ENCODE measurements at places on chromosomes 12 and 14.

DNA sequence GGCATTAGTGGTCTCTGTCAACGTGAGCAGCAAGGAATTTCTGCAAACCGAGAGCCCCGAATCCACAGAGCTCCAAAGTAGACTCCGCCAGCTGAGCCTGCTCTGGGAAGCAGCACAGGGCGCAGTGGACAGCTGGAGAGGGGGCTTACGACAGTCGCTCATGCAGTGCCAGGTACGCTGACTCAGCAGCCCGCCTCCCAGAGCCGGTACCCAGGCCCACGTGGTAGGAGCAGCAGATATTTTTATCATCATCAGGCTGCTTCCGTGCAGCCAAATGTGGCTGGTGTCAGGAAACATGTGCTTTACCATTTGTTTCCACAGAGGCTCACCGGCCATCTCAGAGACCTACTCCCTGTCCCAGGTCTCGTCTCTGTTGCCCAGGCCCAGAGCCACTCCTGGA is 73.7 kb downstream of the ESR2 start:
- DNase-seq: no peak

- no peak for DNase-seq
These were observed 106.1 kb downstream of the DAD1 start for GRCh38 chr14:22482782-22483553.

GRCh38 chr14:96598332-96598928 is 96.2 kb downstream of the PAPOLA start:
- DNase-seq: no peak

DNA sequence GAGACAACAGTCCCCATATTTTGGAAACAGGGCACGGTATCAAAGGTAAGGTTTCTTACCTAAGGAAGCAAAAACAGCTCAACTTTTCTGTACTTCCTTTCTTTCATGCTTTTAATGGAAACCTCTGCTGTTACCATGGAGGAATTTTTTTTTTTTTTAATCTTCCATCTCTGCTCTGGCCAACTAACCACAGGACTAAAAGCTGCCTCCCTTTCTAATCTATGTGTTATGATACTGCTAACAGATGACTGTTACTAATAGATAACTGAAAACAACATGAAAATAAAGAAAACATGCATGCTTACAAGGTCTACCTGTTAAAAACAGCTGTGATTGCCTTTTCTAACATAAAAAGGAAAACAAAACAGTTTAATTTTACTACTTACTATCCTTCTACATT is 168.4 kb downstream of the SOX5 start:
- no peak for DNase-seq

DNA sequence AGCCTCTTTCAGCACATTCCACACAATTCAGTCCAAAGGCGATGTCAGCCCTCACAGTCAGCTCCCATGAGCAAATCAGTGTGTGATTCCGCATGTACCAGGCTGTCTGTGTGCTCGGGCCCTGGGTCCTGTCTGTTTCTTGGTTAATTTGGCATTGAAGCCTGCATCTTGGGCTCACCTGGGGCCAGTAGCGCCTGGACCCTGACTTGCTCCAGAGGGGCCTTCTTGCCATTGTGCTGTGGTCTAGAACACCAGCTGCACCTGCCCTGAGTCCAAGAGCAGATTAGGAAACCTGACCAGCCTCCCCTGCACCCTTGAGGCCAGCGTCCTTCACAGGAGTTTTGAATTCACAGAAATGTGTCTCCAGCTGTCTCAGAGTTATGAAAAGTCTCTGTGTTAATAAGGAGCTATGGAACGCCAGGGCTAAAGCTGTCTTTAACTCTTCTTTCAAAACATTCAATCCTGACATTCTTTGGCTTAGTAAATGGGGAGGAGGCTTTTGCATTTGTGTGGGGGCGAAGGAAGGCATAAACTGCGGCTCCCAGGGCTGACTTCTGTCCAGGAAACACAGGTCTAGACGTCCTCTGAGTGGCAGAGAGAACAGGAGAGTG is 102.2 kb downstream of the ARF6 start:
- no peak for DNase-seq

DNA sequence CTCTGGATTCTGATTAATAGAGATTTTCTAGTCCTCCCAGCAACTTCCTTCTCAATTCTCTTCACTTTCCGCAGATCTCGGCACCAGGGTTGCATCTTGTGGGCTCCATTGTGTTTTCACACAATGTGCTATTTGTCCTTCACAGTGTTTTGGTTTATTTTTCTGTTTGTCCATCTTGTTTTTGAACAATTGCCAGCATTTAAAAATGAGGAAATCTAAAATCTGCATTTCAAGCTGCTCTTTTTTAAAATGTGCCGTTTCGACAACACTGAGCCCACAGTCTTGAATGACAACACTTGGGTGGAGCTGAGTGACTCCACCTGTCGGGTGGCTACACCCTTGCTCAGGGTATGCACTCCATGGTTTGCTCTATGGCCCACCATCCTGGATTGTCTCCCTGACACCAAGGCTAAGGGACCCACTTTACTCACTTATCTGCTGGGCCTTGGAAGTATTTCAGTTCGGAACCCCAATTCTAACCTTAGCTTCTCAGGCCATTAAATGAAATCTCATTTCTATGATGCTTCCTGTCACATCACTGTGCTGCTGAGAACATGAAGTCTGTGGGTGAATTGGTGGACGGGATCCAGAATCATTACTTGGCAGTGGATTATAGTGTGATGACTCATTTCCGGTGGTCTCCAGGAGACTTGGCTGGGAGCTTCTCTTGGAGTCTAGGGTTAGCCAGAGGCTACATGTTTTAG is 3.4 kb upstream of the MYRFL start:
- DNase-seq: peak; percentile 61

DNA sequence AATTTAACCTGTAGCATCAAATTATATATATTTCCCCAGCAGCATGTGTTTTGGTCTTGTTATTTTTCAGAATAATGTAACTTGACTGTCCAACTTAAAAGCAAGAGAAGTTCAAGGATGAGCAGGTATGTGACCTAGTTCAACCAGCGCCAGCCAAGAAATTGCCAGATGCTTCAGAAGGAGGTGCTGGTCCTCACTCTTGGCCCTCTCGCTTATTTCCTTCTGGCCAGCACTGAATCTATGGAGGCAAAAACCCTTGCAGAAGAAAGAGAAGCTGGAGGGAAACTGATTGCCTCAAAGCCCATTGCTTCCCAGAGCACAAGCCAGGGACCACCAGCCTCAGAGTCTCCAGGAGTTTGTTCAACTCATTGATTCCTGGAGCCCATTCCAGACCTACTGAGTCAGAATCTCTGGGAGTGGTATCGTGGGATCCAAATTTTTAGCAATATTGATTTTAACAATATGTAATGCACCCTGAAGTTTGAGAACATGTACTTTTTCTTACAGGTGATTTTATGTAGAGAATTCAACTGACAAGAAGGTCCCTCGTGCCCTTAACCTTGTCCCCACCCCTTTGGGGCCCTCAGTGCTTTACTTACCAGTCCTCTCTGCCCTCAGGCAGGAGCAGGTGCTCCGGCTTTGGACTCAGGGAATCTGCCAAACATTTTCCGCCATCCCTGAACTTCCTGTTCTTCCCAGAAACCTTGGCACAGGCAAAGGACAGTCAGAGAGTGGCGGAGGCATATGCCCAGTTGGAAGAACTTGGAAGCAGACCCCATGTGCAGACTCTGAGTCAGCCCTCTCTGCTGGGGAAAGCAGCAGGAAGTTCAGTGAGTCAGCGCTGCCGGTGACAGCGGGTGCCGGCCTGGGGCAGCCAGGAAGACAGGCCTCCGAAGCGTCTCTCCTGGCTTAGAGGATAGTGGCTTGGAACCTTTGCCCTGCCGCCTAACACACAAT is 10.4 kb downstream of the BEST3 start:
- DNase-seq: no peak

- DNase-seq: no peak
These were observed 57.6 kb downstream of the CRADD start for GRCh38 chr12:93734784-93735183.

DNA sequence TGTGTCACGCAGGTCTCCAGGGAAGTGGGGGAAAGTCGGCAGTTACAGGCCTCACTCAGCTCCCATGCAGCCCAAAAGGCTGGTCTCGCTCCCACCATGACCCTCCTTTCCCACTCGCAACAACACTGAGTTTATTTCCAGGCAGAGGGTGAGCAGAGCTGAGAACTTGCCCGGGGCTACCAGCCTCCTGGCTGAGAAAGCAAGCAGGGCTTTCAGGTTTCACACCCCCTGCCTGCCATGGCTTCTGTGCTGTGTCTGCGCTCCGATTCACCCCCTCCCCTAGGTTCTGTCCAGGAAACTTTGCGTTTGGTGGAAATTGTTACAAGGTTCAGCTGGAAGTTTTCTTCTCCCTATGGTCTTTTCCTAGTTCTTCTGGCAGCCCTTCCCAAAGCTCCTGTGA is 17.1 kb downstream of the OR10G2 start:
- no peak for DNase-seq

DNA sequence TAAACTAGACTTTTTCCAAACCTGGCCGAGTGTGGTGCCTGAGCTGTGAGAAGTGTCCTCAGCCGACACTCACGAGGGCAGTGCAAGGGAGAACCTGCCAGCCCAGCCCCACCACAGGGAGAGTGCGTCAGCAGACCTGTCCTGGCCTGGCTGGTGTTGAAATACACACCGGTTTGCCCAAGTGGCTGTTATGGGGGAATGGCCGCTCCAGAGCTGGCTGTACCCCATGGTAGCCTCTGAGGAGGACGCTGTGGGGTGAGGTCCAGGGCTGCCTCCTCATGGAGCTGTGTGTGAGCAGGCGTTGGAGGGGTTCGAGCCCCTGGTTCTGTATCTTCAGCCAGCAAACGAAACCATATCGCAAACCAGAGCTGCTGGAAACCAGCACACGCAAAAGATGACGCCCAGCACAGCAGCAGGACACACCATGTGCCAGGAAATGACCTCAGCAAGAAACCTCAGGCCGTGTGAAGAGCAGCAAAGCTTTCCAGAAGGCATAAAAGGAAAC is 9.4 kb downstream of the ANKRD9 start:
- no peak for DNase-seq

- no peak for DNase-seq
These were observed 49.8 kb downstream of the NOC4L start for GRCh38 chr12:132194056-132194455.

DNA sequence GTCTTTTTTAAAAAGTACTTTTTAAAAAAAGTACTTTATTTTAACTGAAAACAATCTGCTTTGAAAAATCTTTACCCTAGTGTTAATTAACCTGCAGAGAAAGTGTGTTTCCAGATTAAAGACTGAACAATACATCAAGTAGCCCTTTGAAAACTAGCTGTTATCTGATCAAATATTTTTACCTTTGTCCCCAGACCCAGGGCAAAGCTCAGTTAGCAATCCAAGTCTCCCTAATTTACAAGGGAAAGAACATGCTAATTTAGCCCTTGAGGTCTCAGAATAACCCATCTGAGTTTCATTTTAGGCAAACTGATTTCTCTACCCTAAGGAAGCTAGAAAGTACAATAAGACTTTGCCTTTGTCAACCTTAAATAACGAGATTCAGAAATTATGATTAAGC is 91.2 kb downstream of the PPM1H start:
- DNase-seq: no peak

GRCh38 chr12:70645494-70646317 is 8.5 kb upstream of the PTPRB start:
- DNase-seq: no peak

DNA sequence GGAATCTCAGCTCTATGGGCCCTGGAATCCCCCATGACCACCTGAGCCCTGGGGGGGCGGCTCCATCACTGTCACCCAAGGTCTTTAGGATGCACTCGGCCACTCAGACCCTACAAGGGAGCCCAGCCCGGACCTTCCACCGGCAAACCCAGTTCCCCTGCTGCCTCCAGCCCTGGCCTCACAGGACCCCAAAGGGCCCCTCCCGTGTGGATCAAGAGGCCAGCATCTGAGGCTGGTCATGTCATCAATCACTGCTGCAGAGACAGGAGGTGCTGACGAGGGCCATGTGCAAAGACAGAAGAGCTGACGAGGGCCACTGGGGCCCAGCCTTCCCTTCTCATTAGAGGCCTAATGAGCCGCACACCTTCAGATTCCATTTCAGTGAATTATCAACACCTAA is 39.0 kb upstream of the SFSWAP start:
- no peak for DNase-seq

- no peak for DNase-seq
These were observed 50.3 kb downstream of the ESRRB start for GRCh38 chr14:76426161-76426696.

GRCh38 chr12:21568115-21568514 is 36.5 kb downstream of the GYS2 start:
- no peak for DNase-seq

DNA sequence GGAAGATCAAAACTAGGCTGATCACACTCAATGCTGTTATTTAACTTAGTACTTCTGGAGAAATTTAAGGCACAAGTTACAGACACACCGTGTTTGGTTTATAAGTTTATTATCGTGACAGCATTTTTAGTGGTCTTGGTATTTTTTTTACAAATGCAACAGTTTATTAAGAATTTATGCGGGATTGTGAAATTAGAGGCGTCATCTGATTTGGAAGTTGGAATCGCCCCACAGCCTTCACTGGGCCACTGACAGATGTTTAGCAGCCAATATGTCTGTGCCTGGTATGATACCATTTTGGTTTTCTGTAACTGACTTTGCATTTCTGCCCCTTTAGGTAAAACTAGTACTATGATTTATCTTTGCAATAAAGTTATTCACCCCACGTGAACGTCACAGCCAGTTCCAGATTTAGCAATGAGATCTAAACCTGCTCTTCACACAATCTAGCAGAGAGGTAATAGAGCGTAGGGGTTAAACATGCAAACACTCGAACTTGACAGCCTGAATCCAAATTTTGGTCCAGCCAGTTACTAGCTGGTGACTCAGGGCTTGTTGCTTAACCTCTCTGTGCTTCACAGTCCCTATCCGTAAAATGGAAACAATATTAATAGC is 73.2 kb upstream of the SSTR1 start:
- no peak for DNase-seq

- DNase-seq: peak; percentile 21
These were observed 706 bp upstream of the DIO2 start for GRCh38 chr14:80212023-80212397.

- no peak for DNase-seq
These were observed 20.2 kb downstream of the TNFAIP2 start for GRCh38 chr14:103143506-103143905.
